Stimulated activated CD4-positive, alpha-beta T cell treated with anti-CD3 and anti-CD28 coated beads, Interleukin-1b, Interleukin-23, amount 100 ng/mL, for 48 hours (primary cell): ENCODE measurements at places on chromosomes 7 and 10.

- no peak for DNase-seq
Observed at GRCh38 chr7:31058122-31058521, 6.0 kb downstream of the ADCYAP1R1 start.

DNA sequence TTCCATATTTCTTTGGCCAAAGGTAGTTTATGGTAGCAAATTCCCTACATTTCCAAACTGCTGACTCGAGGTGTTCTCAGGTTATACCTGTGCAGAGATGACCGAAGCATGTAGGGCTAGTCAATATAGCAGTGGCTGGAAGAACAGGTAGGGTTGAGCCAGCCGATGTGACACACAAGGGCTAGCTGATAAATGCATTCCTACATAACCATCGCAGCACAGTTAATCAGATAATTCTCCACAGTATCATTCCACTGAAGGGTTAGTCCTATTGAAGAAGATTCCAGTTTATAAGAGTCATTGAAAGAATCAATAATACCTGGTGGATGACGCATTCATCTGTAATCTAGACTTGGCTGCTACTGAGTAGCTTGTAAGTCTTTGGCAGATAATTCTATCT is 220.0 kb downstream of the KIF20B start:
- no peak for DNase-seq

GRCh38 chr10:69574571-69574978 is 1.4 kb upstream of the NEUROG3 start:
- DNase-seq, result no peak

GRCh38 chr10:102113956-102114857 is 6.0 kb downstream of the LDB1 start:
- DNase-seq, result no peak

DNA sequence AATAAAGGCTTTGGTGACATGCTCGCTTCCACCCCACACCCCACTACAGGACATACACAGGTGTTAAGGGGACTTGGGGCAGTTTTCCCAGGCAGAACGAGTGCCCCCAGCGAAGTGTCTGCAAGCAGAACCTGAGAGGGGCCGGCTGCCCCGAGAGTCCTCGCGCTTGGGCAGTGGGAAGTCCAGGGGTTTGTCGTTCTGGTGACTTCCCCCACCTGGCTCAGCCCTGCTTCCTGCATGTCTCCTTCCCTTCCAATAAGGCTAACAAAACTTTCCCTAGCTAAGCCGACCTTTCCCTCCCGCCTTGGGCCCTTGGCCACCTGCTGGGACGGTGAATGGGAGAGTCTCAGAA is 916 bp downstream of the VWA2 start:
- DNase-seq, result no peak

- DNase-seq, result peak; percentile 79
Observed at GRCh38 chr10:70477661-70478162, 855 bp upstream of the PALD1 start.

DNA sequence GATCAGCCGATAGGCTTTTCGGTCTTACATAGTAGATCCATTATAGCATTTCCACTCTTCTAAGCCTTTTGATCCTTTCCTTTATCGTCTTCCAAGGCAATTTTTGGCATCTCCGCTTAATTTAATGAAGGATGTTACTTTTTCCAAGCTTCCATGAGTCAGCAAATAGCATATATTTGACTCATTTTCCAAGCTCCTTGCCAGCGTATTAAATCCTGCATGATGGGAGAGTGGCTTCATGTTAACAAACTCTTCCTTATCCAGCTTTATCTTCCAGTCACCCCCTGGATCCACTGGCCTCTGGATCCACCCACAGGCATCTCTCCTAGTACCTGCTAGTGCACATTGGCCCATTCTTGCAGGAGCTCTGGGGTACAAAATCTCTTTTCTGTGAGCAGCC is 13.0 kb downstream of the OR9A2 start:
- DNase-seq, result no peak

DNA sequence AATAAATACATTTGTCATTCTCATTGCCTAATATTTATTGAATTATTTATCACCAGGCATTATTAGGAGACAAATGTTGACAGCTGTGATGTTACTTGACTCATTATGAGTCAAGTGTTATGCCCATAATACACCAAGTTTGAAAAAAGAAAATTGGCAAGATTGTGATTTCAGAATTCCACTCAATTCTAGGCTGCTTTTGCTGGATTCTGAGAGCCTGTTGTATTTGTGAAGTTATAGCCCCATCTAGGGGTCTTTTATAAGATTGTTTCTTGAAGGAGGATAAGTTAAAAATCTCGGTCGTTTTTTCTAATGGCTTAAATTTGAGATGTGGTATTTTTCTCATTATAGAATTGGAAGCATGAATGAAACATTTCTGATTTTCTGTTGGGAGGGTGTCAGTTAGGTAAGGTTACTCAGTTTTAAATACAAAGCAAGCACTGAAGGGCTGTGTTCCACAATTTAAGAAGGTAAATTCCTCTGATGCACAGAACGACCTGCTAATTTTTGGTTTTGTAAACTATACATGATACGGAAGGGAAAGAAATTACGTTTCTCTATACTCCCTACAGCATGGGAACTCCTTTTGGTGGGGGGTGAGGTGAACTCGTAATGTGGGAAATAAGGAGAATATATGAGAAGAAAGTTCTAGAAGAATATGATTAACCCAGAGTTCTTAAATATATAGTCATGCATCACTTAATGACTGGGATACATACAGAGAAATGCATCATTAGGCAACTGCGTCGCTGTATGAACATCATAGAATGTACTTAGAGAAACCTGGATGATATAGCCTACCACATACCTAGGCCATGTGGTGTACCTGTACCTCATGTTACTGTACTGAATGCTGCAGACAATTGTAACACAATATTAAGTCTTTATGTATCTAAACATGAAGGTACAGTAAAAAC is 2.6 kb downstream of the STK31 start:
- no peak for DNase-seq

GRCh38 chr7:116557066-116557585 is 32.3 kb downstream of the CAV1 start:
- no peak for DNase-seq
